ENCODE measurements at places on chromosomes 3 and 15.

- no peak for DNase-seq
Measured at GRCh38 chr3:56200251-56200650, 268.0 kb downstream of the ERC2 start.

- no peak for DNase-seq
Measured at GRCh38 chr3:187586226-187586625, 84.0 kb downstream of the SST start.

DNA sequence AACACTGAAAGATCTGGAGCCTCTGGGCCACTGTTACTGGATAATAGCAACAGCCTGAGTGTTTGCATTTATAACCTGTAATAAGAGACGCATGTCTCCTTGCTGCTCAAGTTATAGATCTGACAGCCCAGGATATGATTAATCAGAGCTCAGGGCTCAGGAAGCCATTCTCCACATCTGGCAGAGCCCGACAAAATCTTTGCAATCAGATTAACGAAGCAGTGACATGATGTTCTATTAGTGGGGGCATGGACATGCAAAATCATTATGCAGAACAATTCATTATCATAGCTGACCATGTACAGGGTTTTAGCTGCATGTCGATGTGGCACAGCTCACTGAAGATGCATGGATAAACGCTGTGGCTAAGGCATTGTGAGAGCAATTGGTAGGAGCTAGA, 730.3 kb downstream of the ZNF385D start:
- DNase-seq = no peak

DNA sequence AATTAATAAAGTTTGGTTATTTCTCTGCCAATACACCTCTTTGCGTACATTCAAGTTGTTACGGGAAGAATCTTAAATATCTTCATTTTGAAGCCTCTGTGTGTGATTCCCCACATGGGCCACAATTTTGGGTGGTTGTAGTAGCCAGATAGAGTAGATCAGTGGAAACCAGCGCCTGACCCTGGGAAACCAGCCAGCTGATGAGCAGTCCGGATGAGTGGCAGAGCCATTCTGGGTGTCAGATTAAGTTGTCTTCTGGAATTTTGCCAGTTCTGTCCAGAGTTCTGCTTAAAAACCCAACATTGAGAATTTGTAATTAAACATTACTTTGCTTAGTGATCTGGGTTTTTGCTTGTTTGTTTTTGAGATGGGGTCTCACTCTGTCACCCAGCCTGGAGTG, 49.7 kb downstream of the MRPS25 start:
- DNase-seq = no peak

GRCh38 chr3:4834403-4834866, 144.8 kb upstream of the BHLHE40 start:
- DNase-seq = no peak

- DNase-seq = no peak
Measured at GRCh38 chr15:97858296-97858695, 102.2 kb upstream of the ARRDC4 start.

DNA sequence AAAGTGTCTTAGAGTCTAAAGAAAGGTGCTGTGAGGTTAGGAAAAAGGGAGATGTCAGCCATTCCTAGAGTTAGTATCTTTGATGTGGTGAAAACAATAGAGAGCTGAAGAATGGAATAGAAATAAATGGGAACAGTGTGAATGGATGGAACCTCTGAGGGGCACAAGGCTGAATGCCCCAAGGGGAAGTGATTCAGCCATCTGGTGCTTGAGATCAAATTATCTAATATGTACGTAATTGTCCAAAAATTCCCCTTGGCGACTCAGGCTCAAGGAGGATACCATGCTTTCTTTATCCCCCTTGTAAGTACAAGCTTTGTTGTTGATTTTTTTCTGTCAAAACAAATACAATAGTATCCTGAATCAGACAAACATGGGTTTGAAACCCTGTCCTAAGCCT, 361.6 kb downstream of the LSAMP start:
- DNase-seq = no peak

DNA sequence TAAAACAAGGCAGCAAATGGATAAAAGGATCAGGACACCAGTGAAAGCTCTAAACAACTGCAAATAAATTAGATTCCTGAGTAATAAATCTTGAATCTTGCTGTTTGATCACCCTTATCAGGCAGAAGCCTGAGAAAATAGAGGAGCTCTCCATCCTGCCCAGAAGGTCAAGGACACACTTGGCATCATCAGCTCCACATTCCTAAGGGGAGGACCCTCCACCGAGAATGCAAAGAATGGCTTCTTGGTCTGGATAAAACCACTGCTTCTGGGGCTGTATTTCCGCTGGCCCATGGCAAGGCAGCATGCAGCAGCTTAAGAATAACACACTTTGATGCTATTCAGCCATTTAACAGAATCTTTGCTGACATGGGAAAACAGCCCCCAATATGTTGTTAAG, 108.9 kb upstream of the TSC22D2 start:
- DNase-seq = no peak

DNA sequence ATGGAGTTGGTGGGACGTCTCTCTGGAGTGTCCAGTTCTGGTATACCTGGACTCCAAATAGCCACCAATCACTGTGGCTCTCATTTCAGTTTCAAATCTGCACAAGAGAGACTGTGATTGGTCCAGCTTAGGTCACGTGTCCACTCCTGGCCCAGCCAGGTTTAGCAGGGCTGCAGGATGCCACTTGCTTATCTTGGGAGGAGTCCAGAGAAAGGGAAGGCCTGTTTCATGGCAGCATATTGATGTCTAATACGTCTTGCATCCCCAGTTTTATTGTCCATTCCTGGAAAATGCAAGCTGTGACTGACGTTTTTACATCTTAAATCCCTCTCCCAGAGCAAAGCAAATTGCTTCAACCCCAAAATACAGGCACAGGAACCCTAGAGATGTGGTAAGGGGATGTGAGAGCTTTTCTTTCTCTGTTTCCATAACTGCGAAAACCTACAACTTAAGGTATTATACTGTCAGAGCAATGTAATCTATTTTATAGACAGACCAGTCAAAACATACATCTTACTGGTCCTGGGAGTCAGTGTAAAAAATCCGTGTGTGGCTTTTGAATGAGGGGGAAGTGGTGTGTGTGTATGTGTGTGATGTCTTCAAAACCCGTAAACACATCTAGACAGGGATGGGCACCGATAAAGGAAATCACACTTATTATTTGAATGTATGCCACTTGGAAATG, 274.4 kb downstream of the TLE3 start:
- no peak for DNase-seq

DNA sequence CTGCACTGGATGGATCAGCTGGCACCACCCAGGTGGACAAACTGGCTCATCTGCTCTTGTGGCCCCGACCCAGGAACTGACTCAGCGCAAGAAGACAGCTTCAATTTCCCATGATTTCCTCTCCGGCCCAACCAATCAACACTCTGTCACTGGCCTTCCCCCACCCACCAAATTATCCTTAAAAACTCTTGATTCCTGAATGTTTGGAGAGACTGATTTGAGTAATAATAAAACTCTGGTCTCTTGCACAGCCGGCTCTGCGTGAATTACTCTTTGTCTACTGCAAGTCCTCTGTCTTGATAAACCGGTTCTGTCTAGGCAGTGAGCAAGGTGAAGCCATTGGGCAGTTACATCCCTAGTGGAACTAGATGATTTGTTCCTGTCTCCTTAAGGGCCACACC, 16.1 kb downstream of the BDH1 start:
- no peak for DNase-seq

GRCh38 chr15:57923306-57923705, 142.2 kb downstream of the ALDH1A2 start:
- no peak for DNase-seq

- no peak for DNase-seq
Measured at GRCh38 chr3:111617912-111618601, 22.9 kb upstream of the ZBED2 start.

- DNase-seq = no peak
Measured at GRCh38 chr15:58179206-58179605, 41.0 kb downstream of the AQP9 start.

GRCh38 chr15:39403640-39404117, 177.2 kb upstream of the THBS1 start:
- DNase-seq = no peak

GRCh38 chr15:90882781-90883525, 1.4 kb upstream of the FES start:
- DNase-seq = no peak

GRCh38 chr3:41693799-41694198, 268.1 kb downstream of the ULK4 start:
- DNase-seq = no peak

GRCh38 chr3:53153980-53154379, 7.0 kb upstream of the PRKCD start:
- no peak for DNase-seq

DNA sequence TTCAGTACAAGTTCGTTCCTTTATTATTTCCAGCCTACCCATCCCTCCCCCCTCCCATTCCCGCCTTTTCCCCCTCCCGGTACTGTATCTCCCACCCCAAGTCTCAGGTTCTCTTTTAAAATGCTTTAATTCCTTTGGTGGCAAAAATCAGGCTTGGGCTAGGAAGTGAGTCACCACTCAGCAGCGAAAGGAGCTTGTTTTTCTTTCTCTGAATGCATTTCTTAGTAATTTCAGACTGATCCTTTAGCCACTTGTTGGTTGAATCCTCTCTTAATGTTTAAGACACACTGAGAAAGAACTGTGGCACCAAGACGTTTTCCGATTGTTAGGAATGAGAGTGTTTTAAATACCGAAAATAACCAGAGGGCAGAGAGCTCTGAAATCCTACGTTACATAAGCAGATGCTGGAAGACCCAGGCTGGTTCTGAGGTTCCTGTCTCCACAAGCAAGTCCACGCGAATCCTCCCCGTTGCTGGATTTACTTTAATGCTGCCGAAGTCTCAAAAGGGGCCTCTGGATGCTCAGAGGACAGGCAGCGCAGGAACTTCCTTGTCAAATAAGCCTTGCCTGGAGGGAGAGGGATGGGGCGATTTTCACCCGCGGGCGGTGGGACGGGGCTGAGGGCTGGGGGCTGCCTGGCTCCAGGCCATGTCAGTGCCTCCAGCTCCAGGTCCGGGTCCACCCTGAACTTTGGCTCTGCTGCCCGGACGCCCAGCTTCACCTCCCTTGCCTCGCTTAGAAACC, 854 bp upstream of the COL8A1 start:
- DNase-seq = no peak

GRCh38 chr3:33883538-33883950, 85.1 kb downstream of the PDCD6IP start:
- DNase-seq = no peak

DNA sequence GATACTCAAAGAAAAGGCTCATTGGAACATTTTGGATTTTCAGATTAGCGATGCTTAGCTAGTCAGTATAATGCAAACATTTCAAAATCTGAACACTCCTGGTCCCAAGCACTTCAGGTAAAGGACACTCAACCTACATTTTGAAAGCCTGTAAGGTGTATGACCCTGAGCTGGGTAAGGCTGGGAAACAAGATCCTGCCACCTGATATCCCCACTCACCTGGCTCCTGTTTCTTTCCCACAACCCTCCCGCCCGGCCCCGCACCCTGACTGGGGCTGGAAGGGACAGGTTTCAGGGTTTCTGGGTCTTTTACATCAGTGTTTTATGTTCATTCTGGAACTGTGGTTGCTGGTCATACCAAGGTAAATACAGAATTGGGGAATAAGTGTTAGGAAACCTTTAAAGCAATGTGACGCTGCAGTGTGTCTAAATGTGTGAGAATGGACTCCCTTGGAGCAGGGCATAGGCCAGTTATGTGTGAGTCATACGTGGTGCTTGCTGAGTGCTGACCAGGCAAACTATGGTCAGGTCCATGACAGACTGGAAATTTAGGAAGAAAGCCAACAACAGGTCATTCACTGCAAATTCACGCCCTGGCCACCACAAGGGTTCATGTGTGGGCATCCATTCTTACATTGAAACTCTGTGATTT, 22.9 kb downstream of the CTXND1 start:
- DNase-seq = no peak

- no peak for DNase-seq
Measured at GRCh38 chr3:119304201-119304713, 10.1 kb downstream of the ARHGAP31 start.

DNA sequence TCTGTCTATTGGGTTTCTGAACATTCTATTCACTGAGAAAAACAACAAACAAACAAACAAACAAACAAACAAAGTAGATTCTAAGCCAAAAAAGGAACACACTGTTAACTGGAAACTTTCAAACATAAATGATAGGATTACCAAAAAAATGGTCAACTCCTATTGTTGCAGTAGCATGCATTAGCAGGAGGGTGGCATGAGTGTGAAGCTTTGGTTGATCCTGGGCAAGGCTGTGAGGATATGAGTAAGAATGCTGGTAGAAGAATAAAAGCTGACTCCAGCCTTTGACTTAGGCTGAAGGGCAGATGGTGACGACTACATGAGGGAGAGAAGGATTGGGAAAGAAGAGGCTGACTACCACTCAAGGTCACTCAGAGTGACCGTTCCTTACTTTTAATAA, 810.3 kb downstream of the VGLL3 start:
- DNase-seq = no peak

- no peak for DNase-seq
Measured at GRCh38 chr3:117752984-117753717, 1043.6 kb downstream of the TUSC7 start.

DNA sequence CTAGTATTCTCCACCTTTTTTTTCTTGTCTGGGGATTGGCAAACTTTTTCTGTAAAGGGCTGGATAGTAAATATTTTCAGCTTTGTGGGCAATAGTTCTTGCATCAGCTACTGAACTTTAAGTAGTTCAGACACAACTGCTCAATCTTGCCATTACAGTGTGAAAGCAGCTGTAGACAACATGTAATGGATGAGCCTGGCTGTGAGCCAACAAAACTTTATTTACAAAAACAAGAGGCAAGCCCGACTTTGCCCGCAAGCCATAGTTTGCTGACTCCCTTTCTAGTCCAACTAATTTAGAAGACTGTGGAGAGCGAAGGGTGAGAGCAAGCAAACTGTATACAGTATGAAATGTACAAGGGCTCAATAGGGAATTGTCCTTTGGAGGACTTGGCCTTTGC, 6.2 kb downstream of the FRMD4B start:
- no peak for DNase-seq

- no peak for DNase-seq
Measured at GRCh38 chr15:50810128-50810527, 44.6 kb upstream of the SPPL2A start.

DNA sequence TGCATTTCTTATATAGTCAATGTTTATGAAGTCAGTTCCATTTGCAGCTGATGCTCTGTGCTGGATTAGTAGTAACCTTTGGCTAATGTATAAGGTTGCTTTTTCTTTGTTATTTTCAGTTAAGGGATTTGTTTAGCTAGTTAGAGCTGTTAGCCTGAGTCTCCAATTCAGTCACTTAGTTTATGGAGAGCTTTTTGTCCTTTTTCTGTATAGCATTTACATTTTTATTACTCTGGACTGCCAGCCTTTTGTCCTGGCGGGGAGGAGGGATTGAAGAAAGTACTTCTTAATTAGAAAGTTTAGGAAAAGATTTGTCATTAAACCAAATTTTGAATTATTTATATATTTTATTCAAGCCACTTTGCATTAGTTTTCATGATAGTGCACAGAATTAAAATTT, 52.0 kb downstream of the DNAJC13 start:
- DNase-seq = no peak

GRCh38 chr3:106839576-106840280, 537.5 kb upstream of the CCDC54 start:
- no peak for DNase-seq

- no peak for DNase-seq
Measured at GRCh38 chr3:126337980-126338651, 19.1 kb downstream of the KLF15 start.
